NCI-H1417 (cell line): ENCODE measurements at places on chromosomes 3 and 15.

- no peak for DNase-seq
Measured at GRCh38 chr3:56115698-56116097, 352.6 kb downstream of the ERC2 start.

DNA sequence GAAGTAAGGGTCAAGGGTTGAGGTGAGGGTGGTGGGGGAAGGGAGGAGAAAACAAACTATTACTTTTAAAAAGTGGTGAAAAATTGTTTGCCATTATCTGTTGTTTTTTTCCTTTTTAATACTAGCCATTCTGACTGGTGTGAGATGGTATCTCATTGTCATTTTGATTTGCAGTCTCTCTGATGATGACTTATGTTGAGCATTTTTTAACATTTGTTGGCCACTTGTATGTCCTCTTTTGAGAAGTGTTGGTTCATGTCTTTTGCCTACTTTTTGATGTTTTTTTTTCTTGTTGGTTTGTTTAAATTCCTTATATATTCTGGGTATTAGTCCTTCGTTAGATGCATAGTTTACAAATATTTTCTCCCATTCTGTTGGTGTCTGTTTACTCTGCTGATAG is 185.9 kb upstream of the ANKRD28 start:
- DNase-seq = no peak

- DNase-seq = no peak
Measured at GRCh38 chr3:107877936-107878335, 212.9 kb downstream of the CD47 start.

DNA sequence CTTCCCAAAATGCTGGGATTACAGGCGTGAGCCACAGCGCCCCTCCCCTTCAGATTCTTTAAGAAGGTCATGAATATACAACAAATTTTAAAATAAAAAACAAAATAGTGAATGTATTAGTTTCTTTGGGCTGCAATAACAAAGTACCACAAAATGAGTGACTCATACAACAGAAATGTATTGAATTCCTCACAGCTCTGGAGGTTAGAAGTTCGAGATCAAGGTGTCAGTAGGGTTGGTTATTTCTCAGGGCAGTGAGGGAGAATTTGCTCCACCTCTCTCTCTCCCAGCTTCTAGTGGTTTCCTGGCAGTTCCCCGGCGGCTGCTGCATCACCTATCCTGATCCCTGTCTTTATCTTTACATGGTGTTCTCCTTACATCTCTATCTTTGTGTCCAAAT is 804.0 kb downstream of the ROBO1 start:
- no peak for DNase-seq

- no peak for DNase-seq
Measured at GRCh38 chr3:99974989-99975388, 139.3 kb downstream of the FILIP1L start.

DNA sequence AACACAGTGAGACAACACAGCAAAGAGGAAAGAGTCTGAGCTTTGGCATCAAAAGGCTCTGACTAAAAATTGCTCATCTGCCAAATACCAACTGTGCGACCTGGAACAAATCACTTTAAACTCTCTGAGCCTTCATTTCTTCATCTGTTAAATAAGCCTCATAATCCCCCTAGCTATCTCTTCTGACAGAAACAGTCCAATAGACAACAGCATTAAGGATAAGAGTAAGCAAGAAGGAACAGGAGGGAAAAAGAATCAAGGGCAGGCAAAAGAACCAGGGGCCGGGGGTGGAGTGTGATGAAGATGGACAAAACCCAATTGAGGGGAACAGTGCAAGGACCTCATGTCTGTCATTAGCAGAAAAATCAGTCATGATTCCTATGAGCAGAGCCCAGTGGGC is 79.4 kb upstream of the SETMAR start:
- no peak for DNase-seq

DNA sequence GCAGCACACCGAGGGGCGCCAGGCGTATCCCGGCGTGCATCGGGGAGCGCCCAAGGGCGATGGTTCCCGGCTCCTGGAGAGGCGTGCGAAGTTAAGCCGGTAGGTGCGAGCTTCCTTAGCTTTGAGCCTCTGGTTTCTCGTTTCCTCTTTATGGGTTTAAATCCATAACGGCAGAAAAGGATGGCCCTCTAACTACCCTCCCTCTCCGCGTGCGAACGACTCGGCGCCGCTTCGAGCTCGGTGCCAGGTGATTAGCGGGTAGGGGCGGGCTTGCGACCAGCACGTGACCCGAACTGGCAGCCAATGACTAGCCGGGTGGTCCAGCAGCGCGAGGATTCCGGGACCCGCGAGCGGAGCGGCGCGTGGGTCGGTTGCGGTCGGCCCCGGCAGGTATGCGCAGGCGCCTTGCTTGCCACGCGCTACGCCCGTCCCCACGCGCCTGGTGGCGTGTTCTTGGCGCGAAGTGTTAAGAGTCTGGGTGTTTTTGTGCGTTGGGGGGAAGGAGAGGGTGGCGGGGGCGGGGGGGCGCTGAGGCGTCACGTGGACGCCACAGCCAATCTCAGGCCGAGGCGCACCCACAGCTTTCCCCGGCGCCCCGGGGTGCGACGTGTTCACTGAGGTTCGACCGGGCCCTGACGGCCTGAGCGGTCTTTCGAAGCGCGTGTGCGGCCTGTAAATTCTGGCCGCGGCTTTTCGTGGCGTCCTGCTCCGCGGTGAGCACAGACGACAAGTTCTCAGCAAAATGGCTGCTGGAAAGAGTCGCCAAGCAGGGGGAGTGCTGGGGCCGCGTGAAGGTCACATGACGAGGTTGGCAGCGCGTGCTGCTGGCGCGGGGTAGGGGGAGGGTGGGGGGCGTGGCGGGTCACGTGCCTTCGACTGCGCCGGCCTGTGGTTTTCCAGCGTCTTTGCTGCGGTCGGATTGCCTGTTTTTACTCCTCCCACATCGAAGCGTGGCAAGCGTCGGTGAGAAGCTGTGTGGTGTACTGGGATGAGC is 38.7 kb upstream of the MGA start:
- DNase-seq = peak; percentile 75
